ENCODE measurements at places on chromosomes 1 and 21. TPM values are rescaled to one million over a fixed set of nuclear protein-coding genes. Genes with fewer than 3 reads are reported as not detected.

DNA sequence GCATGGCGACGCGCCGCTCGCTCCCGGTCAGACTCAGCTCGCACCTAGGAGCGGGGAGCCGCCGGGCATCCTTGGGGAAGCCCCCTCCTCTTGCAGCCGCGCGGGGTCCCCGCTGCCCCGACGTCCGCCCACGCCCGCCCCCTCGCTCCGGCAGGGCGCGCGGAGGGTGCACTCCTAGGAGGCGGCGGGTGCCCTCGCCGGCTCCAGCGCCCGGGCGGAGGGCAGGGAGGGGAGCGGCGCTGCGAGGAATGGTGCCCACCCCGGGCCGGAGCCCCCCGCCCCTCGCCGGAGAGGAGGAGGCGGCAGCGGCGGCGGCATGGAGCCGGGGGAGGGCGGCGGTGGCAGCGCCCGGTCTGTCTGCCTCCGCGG lies 488 bp downstream of the FAM78B start:
- no peak for DNase-seq

GRCh38 chr21:15552914-15553494 lies 176.8 kb upstream of the USP25 start:
- peak; percentile 7 for DNase-seq

INSRR gene
- 1.8 TPM for polyA plus RNA-seq

DNA sequence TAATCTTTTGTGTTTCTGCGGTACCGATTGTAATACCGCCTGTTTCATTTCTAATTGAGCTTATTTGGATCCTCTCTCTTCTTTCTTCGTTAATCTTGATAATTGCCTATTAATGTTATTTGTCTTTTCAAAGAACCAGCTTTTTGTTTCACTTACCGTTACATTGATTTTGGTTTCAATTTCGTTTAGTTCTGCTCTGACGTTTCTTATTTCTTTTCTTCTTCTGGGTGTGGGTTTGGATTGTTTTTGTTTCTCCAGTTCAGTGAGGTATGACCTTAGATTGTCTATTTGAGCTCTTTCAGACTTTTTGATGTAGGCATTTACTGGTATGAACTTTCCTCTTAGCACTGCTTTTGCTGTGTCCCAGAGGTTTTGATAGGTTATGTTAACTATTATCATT lies 9.4 kb downstream of the OR2M2 start:
- DNase-seq, result no peak

DNA sequence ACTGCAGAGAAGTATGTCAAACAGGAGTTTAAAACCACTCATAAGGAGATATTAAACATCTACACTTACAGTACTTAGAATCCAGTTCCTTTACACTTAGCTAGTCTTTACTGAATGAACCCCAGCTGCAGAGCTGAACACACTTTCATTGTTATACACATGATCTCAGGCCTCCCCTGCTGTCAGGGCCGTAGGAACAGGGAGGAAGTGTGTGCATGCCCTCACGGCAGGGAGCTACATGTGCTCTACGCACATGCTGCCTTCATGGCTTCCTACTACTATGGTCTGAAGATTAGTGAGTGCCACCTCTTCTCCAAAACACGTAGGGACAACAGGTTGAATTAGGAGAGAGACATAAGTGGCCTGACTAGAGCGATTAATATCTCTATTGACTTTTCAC lies 191.5 kb downstream of the SIPA1L2 start:
- DNase-seq, result no peak

C1orf116 gene
- polyA plus RNA-seq, result 18.5 TPM

- no peak for DNase-seq
Measured at GRCh38 chr1:44334968-44335367, 20.1 kb downstream of the ERI3 start.

ARHGEF16 gene
- polyA plus RNA-seq, result 17.6 TPM

- DNase-seq, result peak; percentile 37
Measured at GRCh38 chr21:17903029-17903806, 84.1 kb upstream of the C21orf91 start.

GRCh38 chr1:248316796-248317195 lies 7.6 kb downstream of the OR2M7 start:
- no peak for DNase-seq

GRCh38 chr1:209871006-209871405 lies 43.2 kb downstream of the UTP25 start:
- DNase-seq, result no peak

AMY1A gene
- not detected for polyA plus RNA-seq

DNA sequence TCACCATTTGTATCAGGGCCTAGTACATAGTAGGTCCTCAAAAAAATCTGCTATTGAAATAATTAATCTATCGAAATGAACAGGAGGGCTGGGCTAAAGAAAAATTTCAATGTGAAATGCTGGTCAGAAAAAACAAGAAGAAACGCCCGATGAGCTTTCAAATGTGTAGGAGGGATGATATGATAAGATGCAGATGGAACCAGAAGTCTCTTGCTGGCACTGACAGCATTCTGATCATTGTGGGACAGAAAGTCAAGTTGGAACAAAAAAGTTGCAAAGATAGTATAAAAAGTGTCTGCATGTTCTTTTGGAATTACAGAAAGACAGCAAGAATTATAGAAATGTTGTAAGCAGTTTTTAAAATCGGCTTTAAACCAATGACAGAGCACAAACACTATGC lies 11.1 kb downstream of the G0S2 start:
- no peak for DNase-seq

NPR1 gene
- 61.2 TPM for polyA plus RNA-seq

DNA sequence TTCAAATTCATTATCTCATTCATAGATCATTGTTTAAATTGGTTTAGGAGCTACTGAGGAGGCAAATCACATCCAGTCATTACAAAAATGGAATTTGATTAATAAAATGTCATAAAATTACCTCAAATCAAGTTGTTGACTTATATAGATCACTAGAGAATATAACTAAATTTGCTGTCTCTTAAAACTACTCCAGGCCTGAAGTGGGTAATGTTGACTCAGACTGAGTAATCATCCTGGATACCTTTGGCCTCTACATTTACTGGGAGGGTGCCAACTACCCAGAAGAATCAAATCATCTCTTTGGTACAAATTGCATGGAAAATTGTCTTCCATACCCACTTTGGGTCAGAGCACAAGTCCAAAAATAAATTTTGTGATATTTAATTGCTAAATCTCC lies 191.2 kb upstream of the GREM2 start:
- no peak for DNase-seq

GRCh38 chr1:58586271-58586670 lies 9.2 kb upstream of the TACSTD2 start:
- DNase-seq, result no peak

MTARC2 gene
- polyA plus RNA-seq, result 61.5 TPM

DNA sequence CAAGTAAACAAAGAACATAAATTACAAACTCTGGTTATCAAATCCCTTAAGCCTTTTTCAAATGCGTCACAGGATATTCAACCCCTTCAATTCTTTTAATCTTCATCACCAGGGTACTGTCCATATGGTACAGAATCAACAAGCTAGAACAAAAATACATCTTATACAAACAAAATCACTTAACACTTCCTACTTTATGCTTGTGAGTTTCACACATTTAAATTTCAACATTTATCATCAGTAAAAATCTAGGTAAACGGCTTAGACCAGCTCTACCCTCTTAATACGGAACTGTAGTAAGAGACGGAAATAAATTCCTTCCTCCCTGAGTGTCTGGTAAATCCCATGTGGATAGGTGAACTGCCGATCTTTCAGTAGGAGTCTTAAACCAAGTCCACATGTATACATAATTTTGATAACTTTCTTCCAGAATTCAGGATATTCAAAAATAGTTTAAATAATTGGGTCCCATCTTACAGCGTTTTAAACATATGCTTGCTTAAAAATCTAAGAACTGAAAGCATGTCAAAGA lies 1.0 kb downstream of the CCDC181 start:
- DNase-seq, result no peak

- no peak for DNase-seq
Measured at GRCh38 chr1:172465617-172466016, 21.7 kb upstream of the PIGC start.

DNA sequence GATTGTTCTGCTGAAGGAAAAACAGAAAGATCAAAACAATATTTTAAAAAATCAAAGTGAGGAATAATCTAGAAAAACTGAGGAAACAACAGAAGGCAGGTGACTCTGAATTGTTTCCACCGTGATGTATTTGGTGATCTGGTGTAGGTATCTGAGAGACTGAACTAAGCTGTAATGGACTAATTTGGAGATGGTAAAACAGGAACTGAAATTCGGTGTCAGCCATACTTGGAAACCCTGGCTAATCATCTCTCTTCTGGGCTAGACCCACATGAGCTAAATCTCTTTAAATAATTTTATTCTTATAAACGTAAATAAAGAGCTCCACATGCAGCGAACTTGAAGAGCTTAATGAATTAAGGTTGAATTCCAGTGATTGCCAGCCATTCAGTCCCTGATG lies 1226.1 kb downstream of the NCAM2 start:
- no peak for DNase-seq

GRCh38 chr1:160064746-160065145 lies 5.2 kb downstream of the KCNJ10 start:
- DNase-seq, result no peak

- no peak for DNase-seq
Measured at GRCh38 chr1:184152974-184153373, 101.4 kb downstream of the TSEN15 start.

DNA sequence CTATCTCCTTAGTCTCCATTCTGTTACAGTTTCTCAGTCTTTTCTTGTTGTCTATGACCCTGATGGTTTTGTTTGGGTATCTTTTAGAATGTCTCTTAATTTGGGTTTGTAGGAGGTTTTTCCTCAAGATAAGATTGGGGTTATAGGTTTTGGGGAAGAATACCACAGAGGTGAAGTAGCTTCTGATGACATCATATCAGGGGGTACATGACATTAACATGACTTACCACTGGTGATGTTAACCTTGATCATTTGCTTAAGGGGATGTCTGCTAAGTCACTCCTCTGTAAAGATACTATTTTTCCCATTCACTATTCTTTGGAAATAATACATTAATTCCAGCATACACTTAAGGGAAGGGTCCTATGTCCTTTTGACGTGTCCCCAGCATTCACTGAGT lies 11.9 kb downstream of the RAVER2 start:
- DNase-seq, result no peak

GRCh38 chr1:55965981-55966461 lies 613.3 kb downstream of the PLPP3 start:
- no peak for DNase-seq

GRCh38 chr1:54246116-54246721 lies 46.3 kb downstream of the MRPL37 start:
- DNase-seq, result no peak

MAP3K7CL gene
- polyA plus RNA-seq, result 9.6 TPM

ANKRD65 gene
- 8.5 TPM for polyA plus RNA-seq

C4BPB gene
- 0.50 TPM for polyA plus RNA-seq

C1orf53 gene
- polyA plus RNA-seq, result 1.9 TPM

- DNase-seq, result no peak
Measured at GRCh38 chr21:45822429-45823099, 159.0 kb upstream of the COL6A1 start.

DNA sequence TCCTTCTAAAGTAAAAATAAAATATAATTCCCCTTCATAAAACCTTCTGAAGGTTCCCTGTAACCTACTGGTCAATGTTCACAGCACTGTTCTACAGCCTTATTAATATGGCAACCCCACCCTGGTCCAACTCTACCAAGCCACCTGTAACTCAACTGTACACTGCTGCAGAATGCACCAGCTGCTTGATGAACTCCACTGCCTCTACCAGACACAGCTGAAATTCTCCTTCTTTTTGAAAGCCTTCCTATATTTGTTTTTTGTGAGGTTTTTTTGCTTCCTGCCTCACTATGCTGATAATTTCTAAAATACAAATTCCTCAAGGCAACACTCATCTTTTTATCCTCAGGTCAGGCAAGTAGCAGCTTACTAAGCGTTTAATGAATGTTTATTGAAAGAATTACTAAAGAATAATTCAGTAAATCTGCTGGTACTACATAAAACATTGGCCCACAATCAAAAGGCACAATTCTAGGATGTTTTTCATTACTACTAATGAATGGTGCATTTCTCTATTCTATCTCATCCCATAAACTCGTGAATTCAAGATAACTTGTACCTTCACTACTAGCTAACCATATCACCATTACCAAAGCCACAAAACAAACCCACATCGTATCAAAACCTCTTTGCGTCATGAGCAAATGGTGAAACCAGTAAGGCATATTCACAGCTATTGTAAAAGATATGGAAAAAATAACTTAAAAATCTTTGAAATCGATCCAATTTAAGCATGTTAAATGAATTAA lies 2.4 kb downstream of the SSX2IP start:
- no peak for DNase-seq

GRCh38 chr1:114668784-114669561 lies 876 bp downstream of the DENND2C start:
- DNase-seq, result no peak

- DNase-seq, result no peak
Measured at GRCh38 chr1:94438692-94439276, 20.6 kb downstream of the ABCD3 start.

ARHGEF11 gene
- polyA plus RNA-seq, result 38.9 TPM

GRCh38 chr1:219379691-219380090 lies 206.0 kb downstream of the LYPLAL1 start:
- no peak for DNase-seq

- DNase-seq, result peak; percentile 33
Measured at GRCh38 chr1:23838401-23838866, 13.2 kb upstream of the HMGCL start.

GRCh38 chr1:11985851-11986250 lies 5.6 kb downstream of the MFN2 start:
- DNase-seq, result no peak

ZNF697 gene
- 21.9 TPM for polyA plus RNA-seq

DNA sequence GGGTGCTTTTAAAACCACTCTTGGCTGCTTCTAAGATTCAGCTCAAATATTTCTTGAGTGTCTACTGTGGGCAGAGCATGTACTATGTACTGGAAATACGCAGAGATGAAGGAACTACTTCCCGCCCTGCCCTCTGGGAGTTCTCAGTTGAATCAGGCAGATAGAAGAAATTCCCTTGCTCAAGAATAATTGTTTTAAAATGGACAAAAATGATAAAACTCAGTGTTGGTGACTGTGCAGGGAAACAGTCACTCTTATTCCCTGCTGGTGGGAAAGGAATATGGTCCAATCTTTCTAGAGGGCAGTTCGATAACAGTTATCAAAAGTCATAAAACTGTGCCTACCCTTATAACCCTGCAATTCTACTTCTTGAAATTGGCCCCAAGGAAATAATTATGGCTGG lies 16.9 kb upstream of the GRHL3 start:
- no peak for DNase-seq

ADCY10 gene
- polyA plus RNA-seq, result 0.83 TPM

CYP4B1 gene
- polyA plus RNA-seq, result 2.2 TPM
